Motor neuron (in vitro differentiated cells): ENCODE measurements at places on chromosomes 16 and 17. TPM values are rescaled to one million over a fixed set of nuclear protein-coding genes. Genes with fewer than 3 reads are reported as not detected.

CFAP97D1 gene
- total RNA-seq = 0.13 and 0.14 TPM in 2 replicates

CTF1 gene
- 0.43 and 0.44 TPM in 2 replicates for total RNA-seq

TMEM98 gene
- 7.7 and 21.9 TPM in 2 replicates for total RNA-seq

PRAC1 gene
- total RNA-seq = not detected in 2 replicates

CTRB2 gene
- total RNA-seq = 0.13 and 0.22 TPM in 2 replicates

KCNJ18 gene
- total RNA-seq = 0.30 TPM in 1 of 2 replicates, not detected in the other

TNP2 gene
- total RNA-seq = 0.63 TPM in 1 of 2 replicates, not detected in the other

GOT2 gene
- total RNA-seq = 107 and 114 TPM in 2 replicates

PRDM7 gene
- 0.14 and 0.31 TPM in 2 replicates for total RNA-seq

NEUROD2 gene
- 0.09 and 1.2 TPM in 2 replicates for total RNA-seq

GRCh38 chr17:80639658-80640057 is 95.0 kb downstream of the RPTOR start:
- ATAC-seq = no peak

DNA sequence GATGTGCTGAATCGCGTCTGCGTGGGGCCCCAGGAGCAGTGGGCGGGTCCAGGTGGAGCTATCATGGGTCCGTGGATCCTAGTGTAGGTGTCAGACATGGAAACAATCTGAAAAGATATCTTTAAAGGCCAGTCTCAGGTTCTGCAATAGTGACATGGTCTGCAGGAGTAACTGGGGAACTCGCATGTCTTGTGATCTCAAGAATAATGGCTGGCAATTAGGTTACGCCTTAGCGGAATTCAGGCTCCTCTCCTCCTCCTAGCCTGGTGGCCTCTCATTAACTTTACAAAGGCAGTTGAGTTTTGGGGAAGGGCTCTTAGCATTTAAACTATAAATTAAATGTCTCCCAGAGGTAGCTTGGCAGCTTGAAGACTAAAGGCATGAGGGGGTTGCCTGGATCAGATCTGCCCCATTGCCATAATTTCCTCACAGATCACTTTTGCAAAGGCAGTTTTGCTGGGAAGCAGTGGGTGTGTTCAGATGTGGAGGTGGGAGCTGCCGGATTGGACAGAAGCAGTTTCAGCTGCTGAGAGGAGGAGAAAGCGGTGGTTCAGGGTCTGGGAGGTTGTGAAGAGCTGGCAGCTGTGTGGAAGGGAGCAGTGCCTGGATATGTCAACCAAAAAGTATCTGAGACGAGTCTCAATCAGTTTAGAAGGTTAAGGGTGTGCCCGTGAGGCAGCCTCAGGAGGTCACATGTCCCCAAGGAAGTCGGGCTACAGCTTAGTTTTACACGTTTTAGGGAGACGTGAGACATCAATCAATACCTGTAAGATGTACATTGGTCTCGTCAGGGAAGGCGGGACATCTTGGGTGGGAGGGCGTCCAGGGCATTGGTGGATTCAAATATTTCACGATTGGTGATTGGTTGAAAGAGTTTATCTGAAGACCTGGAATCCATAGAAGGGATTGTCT is 2.7 kb downstream of the TBCD start:
- ATAC-seq = peak; percentile 52

DNA sequence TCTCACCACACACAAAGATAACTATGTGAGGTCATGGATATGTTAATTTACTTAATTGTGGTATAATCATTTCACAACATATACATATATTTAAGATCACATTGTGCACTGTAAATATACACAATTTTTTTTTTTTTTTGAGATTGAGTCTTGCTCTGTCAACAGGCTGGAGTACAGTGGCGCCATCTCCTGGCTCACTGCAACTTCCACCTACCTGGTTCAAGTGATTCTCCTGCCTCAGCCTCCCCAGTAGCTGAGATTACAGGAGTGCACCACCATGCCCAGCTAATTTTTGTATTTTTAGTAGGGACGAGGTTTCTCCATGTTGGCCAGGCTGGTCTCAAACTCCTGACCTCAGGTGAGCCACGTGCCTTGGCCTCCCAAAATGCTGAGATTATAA is 11.5 kb upstream of the PRSS54 start:
- ATAC-seq = no peak

DNA sequence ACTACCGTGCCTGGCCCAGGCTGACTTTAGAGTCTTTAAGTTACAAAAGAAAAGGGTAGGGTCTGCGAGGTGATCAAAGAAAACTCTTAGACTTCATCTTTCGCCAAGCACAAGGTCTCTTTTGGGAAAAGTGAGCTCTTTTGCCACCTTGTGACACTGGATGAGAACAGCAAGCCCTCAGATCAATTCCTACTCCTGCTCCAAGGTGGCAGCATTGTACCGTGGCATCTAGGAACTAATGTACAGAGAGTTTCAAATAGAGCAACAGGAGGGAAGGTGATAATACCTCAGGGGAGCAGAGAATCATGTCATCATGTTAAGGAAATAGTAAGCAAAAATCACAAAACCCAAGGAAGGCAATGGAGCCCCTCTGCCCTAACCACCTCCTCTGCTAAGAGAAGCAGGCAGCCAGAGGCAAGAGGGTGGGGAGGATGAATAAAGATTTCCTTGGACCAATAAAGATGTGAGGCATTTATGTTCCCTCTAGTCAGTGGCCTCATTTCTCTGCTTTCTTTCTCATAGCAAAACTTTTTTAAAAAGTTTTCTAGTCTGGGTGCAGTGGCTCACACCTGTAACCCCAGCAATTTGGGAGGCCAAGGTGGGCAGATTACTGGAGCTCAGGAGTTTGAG is 2.1 kb upstream of the C17orf78 start:
- ATAC-seq = peak; percentile 99

DNA sequence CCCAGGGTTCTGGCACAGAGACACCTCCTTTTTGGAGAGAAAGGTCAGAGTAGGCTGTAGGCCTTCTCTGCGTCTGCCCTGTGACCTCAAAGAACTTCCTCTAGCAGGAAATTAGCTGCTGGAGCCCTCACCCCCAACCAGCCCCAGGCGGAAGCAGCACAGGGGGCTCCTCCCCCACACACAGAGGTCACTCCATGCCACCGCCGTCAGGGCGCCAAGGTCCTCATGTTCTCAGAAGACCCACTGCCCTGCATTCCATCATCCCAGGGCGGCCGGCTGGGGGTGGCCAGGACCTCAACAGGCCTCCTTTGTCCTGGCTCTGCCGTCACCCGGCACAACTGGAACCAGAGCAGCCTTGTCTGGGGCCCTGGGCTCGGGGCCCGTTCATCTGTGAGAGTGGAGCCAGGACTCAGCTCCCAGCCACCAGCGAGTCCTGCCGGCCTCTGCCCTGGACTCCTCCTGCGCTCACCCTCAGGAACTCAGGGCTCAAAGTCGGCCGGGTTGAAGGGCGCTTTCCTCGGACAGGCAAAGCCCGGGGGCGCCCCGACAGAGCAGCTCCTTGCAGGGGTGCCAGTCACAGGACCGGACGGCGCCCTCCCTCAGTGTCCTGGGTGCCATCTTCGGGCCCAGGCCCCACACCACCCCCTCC is 1.2 kb downstream of the TMC6 start:
- peak; percentile 8 for ATAC-seq

GRCh38 chr16:88458039-88458772 is 5.1 kb downstream of the ZFPM1 start:
- no peak for ATAC-seq

DNA sequence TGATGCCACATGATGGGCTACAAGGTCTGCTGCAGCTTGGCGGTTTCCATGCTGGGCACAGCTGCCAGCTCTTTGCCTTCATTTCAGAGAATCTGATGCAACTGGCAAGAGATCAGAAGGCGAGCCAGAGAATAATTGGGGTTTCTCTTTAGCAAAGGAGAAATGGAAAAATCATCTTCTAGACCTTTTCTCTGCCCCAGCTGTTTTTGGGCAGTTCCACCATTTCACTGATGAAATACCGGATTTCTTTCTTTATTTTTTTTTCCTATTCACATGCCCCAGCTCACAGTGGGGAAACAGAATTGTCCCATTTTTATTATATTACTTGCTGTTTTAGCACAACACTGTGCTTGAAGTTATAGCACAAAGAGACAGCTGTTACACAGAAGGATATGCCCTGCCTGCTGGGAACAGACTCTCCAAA is 439.3 kb upstream of the GOT2 start:
- no peak for ATAC-seq

DNA sequence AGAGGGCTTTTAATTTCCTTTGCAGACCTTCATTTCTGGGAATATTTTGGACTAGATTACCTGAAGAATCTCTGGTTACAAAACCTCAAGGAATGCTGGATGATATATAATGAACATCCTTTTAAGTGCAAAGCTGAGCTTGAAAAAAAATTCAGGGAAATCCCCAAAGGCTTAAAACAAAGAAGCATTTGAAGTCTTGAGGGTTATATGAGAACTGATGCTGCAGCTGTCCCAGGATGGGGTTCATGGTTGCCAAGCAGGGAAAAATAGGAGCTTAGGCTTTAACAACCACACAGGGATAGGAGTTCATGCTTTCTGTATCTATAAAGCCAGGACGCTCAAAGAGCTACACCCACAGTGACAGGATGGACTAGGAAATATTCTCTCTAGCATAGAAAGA is 150.4 kb upstream of the IRX5 start:
- no peak for ATAC-seq

DNA sequence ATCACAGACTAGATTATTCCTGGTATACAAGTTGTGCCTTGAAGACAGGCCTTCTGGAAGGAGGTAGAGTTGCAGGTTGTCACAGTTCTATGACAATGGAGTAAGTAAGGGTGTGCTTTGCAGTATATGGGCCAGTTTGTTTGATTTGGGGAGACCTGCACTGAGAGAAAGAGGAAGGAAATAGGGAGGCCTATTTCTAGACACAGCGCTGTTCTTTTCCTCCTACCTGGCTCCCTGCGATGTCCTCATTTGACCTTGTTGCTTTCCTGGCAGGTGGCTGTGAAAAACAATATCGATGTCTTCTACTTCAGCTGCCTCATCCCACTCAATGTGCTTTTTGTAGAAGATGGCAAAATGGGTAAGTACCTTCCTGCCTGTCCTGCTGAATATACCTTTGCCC is 22.5 kb upstream of the RASL10B start:
- no peak for ATAC-seq

DNA sequence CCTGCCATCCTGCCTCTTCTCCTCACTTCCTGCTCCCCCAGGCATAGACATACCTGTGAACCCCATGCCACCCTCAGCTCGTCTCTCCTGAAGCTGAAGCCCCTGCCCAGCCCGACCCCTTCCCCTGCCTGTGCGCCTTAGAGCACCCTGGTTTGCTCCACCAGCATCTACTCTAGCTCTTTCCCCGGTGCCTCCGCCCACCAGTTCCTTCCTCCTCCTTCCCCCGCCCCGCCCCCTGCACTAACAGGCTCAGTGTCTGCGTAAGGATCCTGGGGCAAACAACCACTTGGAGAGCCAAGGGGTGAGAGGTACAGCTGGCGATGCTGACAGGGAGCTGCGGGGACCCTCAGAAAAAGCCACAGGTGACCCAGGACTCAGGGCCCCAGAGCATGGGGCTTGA is 1.9 kb downstream of the GPR142 start:
- no peak for ATAC-seq

DNA sequence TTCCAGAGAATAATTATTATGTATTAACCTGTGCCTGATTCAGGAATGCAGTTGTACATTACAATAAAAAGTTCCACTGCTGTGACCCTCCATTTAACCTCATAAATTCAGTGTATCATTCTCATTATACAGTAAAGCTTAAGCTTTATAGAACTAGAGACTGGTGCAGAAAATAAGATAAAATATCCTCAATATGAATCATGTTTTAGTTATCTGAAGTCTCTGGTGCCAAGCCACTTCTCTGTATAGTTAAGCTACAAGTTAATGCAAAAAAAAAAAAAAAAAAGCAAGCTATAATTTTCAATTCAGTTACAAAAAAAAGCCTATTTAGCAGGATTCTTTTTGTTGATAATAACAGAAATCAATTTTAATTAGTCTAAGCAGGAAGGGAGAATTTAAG is 22.4 kb upstream of the SMIM36 start:
- no peak for ATAC-seq

GRCh38 chr16:71408536-71408935 is 33.3 kb downstream of the TLE7 start:
- no peak for ATAC-seq

- ATAC-seq = no peak
These were observed 177.1 kb upstream of the ELAC2 start for GRCh38 chr17:13194887-13195286.

GRCh38 chr16:47779201-47780016 is 318.3 kb downstream of the PHKB start:
- peak; percentile 11 for ATAC-seq

DNA sequence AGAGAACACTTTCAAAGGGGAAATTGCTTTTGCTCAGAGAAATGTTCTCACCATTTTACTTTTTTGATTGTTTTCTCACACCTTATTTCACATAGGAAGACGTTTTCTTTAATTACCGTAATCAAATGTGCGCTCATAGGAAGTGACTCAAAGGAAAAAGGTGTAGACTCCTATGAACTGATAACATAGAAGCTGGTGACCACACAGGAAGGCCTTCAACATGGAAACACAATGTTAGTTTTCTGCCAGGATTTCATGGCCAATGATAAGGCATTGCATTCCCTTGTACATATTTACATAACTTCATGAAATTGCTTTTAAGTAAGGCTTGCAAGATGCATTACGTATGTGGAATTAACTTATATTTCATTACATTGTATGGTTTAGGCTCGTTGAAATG is 40.9 kb upstream of the KCNJ16 start:
- ATAC-seq = no peak

- no peak for ATAC-seq
These were observed 1.0 kb downstream of the MSI2 start for GRCh38 chr17:57257195-57257894.

DNA sequence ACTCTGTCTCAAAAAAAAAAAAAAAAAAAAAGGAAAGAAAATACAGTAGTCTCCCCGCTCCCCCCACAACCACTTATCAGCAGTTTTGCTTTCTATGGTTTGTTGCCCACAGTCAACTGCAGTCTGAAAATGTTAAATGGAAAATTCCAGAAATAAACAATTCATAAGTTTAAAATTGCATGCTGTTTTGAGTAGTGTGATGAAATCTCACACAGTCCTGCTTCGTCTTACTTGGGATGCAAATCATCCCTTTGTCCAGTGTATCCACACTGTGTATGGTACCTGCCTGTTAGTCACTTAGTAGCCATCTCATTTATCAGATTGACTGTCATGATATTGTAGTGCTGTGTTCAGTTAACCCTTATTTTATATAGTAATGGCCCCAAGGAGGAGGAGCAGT is 41.5 kb downstream of the NF1 start:
- ATAC-seq = no peak

DNA sequence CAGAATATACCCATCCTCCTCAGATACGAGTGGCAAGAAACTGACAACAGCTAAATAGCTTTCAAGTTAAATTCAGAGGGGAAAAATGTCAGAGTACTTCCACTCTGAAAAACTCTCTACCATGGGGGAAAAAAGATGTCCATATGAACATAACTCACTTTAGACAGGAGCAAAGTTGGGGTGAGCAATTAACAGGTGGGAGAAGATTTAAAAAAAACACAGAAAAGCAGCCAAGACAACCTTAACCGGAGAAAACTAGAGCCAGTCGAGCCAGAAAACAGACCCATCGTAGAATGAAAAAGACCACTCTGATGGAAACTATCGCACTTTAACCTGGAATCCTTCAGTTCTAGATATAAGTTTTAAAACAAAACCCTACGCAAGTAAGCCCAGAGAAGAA is 833 bp downstream of the TERF2 start:
- no peak for ATAC-seq
